Endothelial cell of umbilical vein (primary cell): ENCODE measurements at places on chromosomes 13 and 19. TPM values are rescaled to one million over a fixed set of nuclear protein-coding genes. Genes with fewer than 3 reads are reported as not detected.

- H3K27me3 ChIP-seq, result peaks cover 9% of the 10 kb centered on the region
- peaks cover 2% of the 10 kb centered on the region for H3K4me1 ChIP-seq
Measured at GRCh38 chr19:47540748-47541147, 25.9 kb upstream of the NAPA start.

GRCh38 chr19:51070334-51071094 lies 5.6 kb upstream of the KLK13 start:
- no peak overlapping the region for H3K4me3 ChIP-seq
- H3K36me3 ChIP-seq, result no peaks in the 10 kb centered on the region
- no peak overlapping the region for H3K27ac ChIP-seq
- no peaks in the 10 kb centered on the region for H3K27me3 ChIP-seq
- no peak for DNase-seq
- no peaks in the 10 kb centered on the region for H3K4me1 ChIP-seq

- DNase-seq, result no peak
- H3K4me3 ChIP-seq, result no peak overlapping the region
- no peaks in the 10 kb centered on the region for H3K27me3 ChIP-seq
- no peaks in the 10 kb centered on the region for H3K36me3 ChIP-seq
- H3K27ac ChIP-seq, result no peak overlapping the region
- H3K4me1 ChIP-seq, result no peaks in the 10 kb centered on the region
Measured at GRCh38 chr13:45179428-45179827, 21.4 kb downstream of the KCTD4 start.

DNA sequence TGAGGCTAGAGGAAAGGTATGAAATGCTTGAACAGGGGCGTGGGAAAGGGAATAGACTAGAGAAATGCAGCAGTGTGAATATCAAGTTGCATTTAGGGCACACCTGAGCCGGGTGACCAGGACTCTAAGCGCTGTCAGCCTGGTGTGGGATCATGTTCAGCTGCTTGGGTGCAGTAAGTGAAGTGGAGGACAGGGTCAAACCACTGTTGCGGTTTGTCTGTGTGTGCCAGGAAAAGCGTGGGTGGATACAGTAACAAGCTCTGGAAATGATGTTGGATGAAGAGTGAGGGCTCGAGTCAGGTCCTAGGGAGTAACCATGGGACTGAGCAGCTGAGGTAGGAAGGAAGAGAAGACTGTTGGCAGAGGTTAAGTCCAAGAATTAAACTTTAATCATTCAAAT lies 15.8 kb downstream of the DGKH start:
- H3K36me3 ChIP-seq, result no peaks in the 10 kb centered on the region
- no peaks in the 10 kb centered on the region for H3K27me3 ChIP-seq
- peak; percentile 7 for DNase-seq
- peaks cover 6% of the 10 kb centered on the region for H3K4me1 ChIP-seq
- no peak overlapping the region for H3K27ac ChIP-seq

DNA sequence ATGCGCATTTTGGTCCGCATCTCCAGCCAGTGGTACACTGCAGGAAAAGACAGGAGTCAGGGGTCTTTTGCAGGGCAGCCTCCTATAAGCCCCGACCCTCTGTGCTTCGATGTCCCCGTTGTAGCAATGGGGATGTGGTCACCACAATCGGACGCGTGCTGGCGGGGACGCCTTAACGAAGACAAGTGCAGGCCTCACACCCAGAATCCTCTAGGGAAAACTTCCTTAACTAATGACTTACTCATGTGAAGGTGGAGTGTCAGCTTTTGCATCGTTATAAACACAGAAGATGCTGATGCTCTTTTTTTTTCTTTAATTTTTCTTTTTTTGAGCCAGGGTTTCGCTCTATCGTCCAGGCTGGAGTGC lies 22.1 kb downstream of the VASP start:
- H3K4me3 ChIP-seq, result no peak overlapping the region
- H3K36me3 ChIP-seq, result peaks cover 19% of the 10 kb centered on the region
- H3K4me1 ChIP-seq, result no peaks in the 10 kb centered on the region
- no peak overlapping the region for H3K27ac ChIP-seq
- no peaks in the 10 kb centered on the region for H3K27me3 ChIP-seq

DNA sequence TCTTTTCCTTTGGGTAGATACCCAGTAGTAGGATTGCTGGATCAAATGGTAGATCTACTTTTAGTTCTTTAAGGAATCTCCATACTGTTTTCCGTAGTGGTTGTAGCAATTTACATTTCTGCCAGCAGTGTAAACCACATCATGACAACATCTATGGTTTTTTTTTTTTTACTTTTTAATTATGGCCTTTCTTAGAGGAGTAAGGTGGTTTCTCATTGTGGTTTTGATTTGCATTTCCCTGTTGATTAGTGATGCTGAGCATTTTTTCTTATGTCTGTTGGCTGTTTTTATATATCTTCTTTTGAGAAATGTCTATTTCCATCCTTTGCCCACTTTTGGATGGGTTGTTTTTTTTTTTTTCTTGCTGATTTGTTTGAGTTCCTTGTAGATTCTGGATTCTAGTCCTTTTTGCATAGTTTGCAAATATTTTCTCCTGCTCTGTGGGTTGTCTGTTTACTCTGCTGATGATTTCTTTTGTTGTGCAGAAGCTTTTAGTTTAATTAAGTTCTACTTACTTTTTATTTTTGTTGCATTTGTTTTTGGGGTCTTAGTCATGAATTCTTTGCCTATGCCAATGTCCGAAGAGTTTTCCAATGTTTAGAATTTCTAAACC lies 38.8 kb downstream of the TDRD3 start:
- no peak overlapping the region for H3K4me3 ChIP-seq
- H3K27ac ChIP-seq, result no peak overlapping the region
- DNase-seq, result no peak

DNA sequence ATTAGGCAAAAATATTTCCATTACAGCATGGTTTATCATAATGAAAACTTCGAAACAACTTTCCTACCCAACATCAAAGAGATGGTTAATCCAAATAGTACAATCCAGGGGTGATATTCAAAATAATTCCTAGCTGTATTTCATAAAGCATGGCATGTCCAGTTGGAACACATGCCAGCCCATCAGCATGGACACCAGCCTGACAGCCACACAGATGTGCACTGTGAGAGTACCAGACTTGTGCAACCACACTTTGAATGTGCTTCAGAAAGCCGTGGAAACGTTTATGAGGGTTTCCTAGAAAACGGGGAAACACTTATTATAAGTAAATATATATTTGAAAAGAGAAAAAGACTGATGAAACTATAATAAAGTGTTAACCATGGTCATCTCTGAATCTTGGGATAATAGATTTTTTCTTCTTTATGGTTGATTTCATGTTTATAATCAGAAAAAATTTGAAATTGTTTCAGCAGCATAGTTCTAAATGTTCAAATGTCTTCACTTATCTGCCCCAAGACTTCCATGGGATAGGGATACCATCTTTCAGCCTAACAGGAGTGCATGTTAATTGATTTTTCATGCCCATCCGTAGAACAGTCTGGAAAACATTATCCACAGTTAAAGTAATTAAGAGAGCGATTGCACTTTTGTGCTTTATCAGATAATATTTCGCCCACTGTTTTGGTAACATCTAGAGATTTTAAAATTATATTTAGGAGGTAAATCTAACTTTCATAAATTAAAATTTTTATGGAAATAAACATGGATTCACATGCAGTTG lies 242.6 kb upstream of the IRS2 start:
- H3K27me3 ChIP-seq, result no peaks in the 10 kb centered on the region
- H3K4me3 ChIP-seq, result no peak overlapping the region
- no peaks in the 10 kb centered on the region for H3K36me3 ChIP-seq
- DNase-seq, result no peak
- H3K27ac ChIP-seq, result no peak overlapping the region
- no peaks in the 10 kb centered on the region for H3K4me1 ChIP-seq

GRCh38 chr13:28532388-28533124 lies 37.6 kb upstream of the FLT1 start:
- no peaks in the 10 kb centered on the region for H3K27me3 ChIP-seq
- H3K4me3 ChIP-seq, result peak overlapping the region; percentile 45
- DNase-seq, result peak; percentile 69
- H3K36me3 ChIP-seq, result no peaks in the 10 kb centered on the region
- H3K4me1 ChIP-seq, result peaks cover 14% of the 10 kb centered on the region

- no peak for DNase-seq
- H3K27me3 ChIP-seq, result no peaks in the 10 kb centered on the region
- no peaks in the 10 kb centered on the region for H3K4me1 ChIP-seq
- no peaks in the 10 kb centered on the region for H3K36me3 ChIP-seq
Measured at GRCh38 chr19:49752701-49753100, 10.4 kb downstream of the TSKS start.

GRCh38 chr13:22189176-22190048 lies 518.5 kb downstream of the FGF9 start:
- H3K27me3 ChIP-seq, result no peaks in the 10 kb centered on the region
- H3K36me3 ChIP-seq, result no peaks in the 10 kb centered on the region
- DNase-seq, result no peak
- H3K4me1 ChIP-seq, result no peaks in the 10 kb centered on the region
- no peak overlapping the region for H3K27ac ChIP-seq

DNA sequence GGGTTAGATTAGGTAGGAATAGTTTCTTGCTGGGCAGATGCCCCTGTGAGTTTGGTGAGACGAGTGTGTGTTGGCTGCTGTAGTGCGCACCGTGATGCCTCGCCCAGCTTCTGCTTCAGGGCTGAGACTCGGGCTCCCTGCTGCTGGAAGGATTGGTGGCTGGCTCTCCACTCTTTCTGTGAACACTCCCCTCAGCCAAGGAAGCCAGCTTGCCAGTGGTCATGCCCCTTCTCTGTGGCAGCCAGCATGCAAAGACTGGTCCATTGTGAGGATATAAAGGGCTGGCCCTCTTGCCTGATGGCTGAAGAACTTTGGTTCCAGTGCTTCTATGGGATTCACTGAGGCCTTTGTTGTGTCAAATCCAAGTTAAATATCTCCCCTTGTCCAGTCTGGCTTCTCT lies 2.9 kb upstream of the HTR2A start:
- no peaks in the 10 kb centered on the region for H3K36me3 ChIP-seq

GRCh38 chr19:54521860-54522513 lies 19.4 kb downstream of the LAIR2 start:
- H3K36me3 ChIP-seq, result no peaks in the 10 kb centered on the region
- H3K4me1 ChIP-seq, result peaks cover 43% of the 10 kb centered on the region
- no peak overlapping the region for H3K4me3 ChIP-seq

DNA sequence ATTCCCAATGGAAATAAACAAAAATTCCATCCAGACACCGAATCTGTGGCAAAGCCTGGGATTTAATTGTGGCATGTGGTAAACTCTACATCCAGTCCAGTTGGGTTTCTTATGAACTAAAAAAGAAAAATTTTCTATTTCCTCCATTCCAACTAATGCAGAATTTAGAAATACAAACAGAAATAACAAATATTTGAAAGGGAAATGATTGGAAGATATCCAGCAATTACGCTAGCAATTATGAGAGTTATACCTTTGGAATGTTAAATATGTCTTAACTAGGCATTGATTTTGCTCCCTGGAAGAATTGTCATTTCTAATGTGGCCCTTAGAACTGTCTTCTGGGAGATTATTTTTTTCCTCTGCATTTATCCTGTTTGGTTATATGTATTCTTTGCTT lies 421.4 kb upstream of the KLHL1 start:
- DNase-seq, result no peak
- H3K27me3 ChIP-seq, result no peaks in the 10 kb centered on the region
- no peaks in the 10 kb centered on the region for H3K36me3 ChIP-seq
- H3K27ac ChIP-seq, result no peak overlapping the region
- no peaks in the 10 kb centered on the region for H3K4me1 ChIP-seq
- no peak overlapping the region for H3K4me3 ChIP-seq

DNA sequence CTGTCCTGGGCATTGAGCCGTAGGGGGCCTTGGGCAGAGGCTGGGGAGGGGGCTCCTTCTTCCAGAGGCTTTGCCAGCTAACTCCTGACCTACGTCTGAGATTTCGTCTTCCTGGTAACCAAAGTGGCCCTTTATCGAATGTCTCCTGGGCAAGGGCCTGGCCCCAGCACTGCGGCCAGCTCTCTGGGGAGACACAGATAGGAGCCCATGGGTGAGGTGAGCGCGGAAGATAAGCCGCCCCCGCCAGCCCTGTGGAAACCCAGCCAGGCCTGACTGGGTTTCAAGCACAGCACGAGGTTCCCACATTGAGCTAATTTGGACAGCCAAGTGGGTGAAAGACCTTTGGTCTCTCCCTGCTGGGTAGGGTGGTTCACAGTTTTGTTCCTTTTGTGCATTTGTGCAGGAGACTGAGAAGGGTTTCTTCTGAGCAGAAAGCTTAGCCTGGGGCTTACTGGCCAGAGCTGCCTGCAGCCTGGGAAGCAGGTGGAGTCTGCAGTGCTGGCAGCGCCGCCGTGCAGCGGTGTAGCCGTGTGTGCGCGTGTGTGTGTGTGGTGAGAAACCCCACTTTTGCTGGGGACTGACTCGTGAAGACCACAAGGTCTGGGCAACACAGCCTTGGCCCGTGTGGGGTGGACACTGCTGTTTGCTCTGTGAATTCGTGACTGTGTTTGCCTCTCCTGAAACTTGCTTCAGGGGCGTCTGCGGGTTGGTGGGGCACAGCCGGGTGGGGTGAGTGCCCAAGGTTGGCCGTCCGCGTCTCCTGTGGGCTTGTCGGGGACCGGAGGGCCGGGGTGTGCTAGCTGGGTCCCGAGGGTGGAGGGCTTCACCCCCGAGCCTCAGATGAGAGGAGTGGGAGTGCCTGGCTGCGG lies 2.5 kb downstream of the BSG start:
- no peak overlapping the region for H3K27ac ChIP-seq
- DNase-seq, result peak; percentile 26
- peaks cover 11% of the 10 kb centered on the region for H3K36me3 ChIP-seq
- H3K27me3 ChIP-seq, result no peaks in the 10 kb centered on the region
- peaks cover 28% of the 10 kb centered on the region for H3K4me1 ChIP-seq

GRCh38 chr19:54029930-54030490 lies 33.7 kb downstream of the VSTM1 start:
- H3K27ac ChIP-seq, result no peak overlapping the region
- peak; percentile 67 for DNase-seq
- no peaks in the 10 kb centered on the region for H3K27me3 ChIP-seq
- H3K4me3 ChIP-seq, result no peak overlapping the region
- H3K36me3 ChIP-seq, result no peaks in the 10 kb centered on the region
- H3K4me1 ChIP-seq, result peaks cover 4% of the 10 kb centered on the region

The DMKN gene
- not detected in 2 replicates for total RNA-seq

The CD209 gene
- total RNA-seq, result not detected in 2 replicates

The CPB2 gene
- total RNA-seq, result not detected in 2 replicates

The OSCAR gene
- total RNA-seq, result not detected in 2 replicates

The NLRP4 gene
- total RNA-seq, result not detected in 2 replicates

The TNNI3 gene
- total RNA-seq, result not detected in 2 replicates

The FUT6 gene
- not detected in 2 replicates for total RNA-seq
